Stimulated activated CD8-positive, alpha-beta memory T cell treated with anti-CD3 and anti-CD28 coated beads, Interleukin-4, amount 100 ng/mL, for 1 hour (primary cell): ENCODE measurements at places on chromosomes 2 and 18.

DNA sequence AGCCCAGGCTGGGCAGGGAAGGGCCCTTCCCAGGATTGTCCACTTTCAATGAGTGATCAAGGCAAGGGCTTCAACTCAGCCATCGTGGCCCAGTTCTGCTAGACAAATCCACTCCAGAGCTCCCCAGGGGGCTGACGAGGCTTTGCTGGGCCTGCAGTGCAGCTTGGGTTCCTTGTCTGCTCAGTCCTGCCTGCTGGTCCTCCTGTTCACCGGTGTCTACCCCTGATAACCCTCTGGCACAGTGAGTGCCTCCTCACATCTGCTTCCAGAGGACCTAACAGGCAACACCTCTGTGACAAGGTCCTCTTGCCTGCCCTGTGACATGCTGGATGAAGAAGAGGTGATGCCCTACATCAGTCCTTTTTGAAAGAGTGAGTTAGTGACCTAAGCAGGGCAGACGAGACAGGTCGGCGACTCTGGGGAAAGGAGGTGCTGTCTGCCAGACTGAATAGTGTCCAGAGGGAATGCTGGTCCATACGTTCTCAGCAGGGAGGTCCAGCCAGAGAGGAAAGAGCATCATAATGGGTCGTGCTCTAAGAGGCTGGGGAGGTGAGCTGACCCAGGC, 20.9 kb upstream of the KCNF1 start:
- no peak for DNase-seq

GRCh38 chr2:14292964-14293363, 339.6 kb upstream of the LRATD1 start:
- DNase-seq, result no peak

GRCh38 chr2:209970271-209970670, 32.2 kb upstream of the RPE start:
- no peak for DNase-seq

GRCh38 chr2:31188131-31188530, 29.2 kb downstream of the CAPN14 start:
- no peak for DNase-seq

- DNase-seq, result no peak
Measured at GRCh38 chr2:226995625-226996041, 159.8 kb downstream of the RHBDD1 start.

GRCh38 chr18:49276680-49277079, 183.8 kb downstream of the DYM start:
- no peak for DNase-seq

DNA sequence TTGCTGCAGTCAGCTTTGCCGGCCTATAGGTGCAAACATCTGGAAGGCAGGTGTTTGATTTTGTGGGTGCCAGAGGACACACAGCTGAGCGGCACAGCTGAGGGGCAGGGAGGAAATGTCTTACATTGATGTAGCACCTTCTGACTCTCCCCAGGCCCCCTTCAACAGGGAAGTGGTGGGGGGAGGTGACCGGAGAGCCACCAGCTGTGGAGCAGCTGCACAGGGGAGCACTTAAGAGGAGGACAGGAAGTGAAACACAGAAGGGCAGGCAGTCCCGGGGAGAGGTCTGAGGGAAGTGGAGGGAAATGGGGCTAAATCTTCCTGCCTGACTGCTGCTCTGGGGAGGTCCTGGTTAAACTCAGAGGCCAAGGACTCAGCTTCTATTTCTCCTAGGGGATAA, 409.1 kb downstream of the TNS1 start:
- DNase-seq, result no peak

- no peak for DNase-seq
Measured at GRCh38 chr2:219718066-219718465, 90.6 kb downstream of the SLC4A3 start.

DNA sequence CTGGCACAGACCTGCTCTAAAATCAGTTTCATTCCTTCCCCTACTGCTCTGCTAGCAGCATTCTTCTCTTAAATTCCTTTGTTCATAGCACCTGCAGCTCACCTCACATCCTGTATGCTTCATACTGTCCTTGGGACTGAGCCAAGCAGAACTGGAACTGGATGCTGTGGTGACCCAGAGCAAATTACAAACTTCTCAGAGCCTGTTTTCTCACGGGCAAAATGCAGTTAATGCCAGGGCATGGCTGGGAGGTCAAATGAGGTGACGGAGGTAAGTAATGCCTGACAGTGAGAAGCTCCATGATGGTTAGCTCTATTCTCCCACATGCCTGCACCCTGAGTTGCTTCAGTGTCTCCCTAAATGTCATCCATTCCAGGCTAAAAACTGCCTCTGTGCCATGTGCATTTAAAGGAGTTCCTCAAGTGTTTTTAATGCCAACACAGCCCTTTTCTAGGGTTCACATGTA, 29.7 kb downstream of the C2orf42 start:
- no peak for DNase-seq

DNA sequence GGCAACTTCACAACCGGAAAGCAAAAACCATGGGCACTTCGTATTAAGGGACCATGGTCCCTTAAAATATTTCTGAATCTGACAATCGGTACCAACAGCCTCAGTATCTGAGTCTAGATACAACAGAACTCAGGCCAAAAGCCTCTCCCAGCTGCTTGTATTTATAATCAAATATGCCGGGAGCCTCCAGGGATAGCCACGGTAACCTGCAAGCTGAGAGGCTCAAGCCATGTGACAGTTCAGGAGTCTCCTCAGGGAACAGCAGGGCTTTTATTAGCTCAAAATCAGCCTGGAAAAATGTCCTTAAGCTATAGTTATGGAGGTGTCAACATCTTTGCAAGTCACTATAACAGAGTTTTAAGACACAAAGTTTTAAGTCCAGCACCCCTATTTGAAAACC, 352.8 kb upstream of the GYPC start:
- no peak for DNase-seq
